ENCODE measurements at places on chromosomes 5 and 9. TPM values are rescaled to one million over a fixed set of nuclear protein-coding genes. Genes with fewer than 3 reads are reported as not detected.

DNA sequence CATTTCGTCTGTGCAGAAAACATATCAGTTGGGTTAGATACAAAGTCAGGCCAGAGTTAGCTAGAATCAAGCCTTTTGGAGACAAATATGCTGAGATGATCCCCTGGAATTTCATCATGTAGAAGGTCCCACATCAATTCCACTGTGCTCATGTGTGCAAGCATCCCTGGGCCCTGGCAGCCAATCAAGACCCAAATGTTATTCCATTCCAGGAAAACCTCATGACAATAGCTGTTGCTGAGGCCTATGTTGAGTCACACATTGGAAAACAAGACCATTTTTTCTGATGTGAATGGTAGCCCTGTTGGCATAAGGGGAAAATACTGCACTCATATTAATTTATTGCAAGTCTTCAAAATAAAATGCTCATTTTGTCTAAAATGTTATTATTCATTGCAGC lies 11.5 kb downstream of the SPOCK1 start:
- H3K27me3 ChIP-seq = no peaks in the 10 kb centered on the region
- no peak overlapping the region for H3K27ac ChIP-seq
- DNase-seq = no peak
- H3K4me3 ChIP-seq = no peak overlapping the region
- no peaks in the 10 kb centered on the region for H3K4me1 ChIP-seq

DNA sequence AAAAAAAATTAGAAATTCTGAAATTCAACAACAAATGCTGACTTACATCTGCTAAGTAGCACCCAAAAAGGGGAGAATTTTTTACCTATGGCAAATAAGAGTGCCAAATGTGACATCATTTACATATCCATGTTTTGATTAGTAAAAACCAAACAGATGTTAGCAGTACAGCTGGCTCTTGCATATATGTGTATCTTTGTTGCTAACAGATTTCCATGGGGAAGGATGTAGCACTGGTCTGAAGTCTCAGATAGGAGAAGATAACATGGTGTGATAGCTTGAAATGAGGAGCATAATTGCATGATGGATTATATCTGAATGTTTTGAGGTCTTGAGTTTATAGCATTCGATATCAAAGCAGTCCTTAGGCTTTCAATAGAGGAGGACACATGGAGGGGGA lies 17.5 kb downstream of the PIK3R1 start:
- peaks cover 27% of the 10 kb centered on the region for H3K4me1 ChIP-seq
- no peaks in the 10 kb centered on the region for H3K36me3 ChIP-seq
- no peaks in the 10 kb centered on the region for H3K27me3 ChIP-seq
- DNase-seq = no peak
- no peak overlapping the region for H3K4me3 ChIP-seq

DNA sequence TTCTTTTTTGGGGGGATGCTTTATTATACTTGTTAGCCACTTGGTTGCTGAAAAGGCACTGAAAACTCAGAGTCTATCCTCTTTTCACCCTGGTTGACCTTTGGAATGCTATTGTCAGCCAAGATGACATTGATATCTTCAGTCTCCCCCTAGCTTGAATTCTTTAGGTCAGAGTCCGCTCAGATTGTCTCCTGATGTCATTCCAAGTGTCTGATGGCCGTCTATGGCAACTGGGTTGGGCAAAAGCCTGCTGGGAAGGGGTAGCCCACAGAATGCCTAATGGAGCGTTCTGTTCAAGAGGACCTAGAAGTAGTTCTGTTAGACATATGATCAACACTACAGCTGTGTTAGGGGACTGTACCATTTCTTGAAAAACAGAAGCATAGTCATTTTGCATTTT lies 9.7 kb upstream of the MEF2C start:
- no peak overlapping the region for H3K27ac ChIP-seq
- no peak for DNase-seq
- no peaks in the 10 kb centered on the region for H3K4me1 ChIP-seq
- peaks cover 11% of the 10 kb centered on the region for H3K27me3 ChIP-seq

DNA sequence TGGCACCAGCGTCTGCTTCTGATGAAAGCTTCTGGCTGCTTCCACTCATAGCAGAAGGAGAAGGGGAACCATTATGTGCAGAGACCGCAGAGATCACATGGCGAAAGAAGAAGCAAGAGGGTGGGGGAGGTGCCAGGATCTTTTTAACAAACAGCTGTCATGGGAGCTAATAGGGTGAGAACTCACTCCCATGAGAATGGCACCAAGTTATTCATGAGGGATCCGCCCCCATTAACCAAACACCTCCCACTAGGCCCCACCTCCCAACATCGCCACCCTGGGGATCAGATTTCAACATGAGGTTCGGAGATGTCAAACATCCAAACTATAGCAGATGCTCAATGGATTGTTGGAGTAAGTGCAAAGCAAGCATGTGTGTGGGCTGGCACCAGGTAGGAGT lies 125.8 kb upstream of the SLIT3 start:
- no peak overlapping the region for H3K27ac ChIP-seq
- no peak overlapping the region for H3K4me3 ChIP-seq
- no peak for DNase-seq
- H3K36me3 ChIP-seq = no peaks in the 10 kb centered on the region

GRCh38 chr9:126397056-126397455 lies 70.4 kb downstream of the MVB12B start:
- no peak overlapping the region for H3K4me3 ChIP-seq
- H3K36me3 ChIP-seq = peaks cover 26% of the 10 kb centered on the region

GRCh38 chr9:127495884-127496555 lies 44.7 kb downstream of the LRSAM1 start:
- H3K36me3 ChIP-seq = peaks cover 3% of the 10 kb centered on the region
- no peak overlapping the region for H3K27ac ChIP-seq
- no peaks in the 10 kb centered on the region for H3K27me3 ChIP-seq

GRCh38 chr9:84669288-84670137 lies at the start of gene NTRK2:
Gene NTRK2, plus strand, starts transcription at chr9:84669729. Its CDS starts 1,020 bp downstream, at chr9:84670749.
- no peaks in the 10 kb centered on the region for H3K36me3 ChIP-seq
- no peak within 1 kb of the TSS for H3K27ac ChIP-seq
- peaks cover 19% of the 10 kb centered on the region for H3K27me3 ChIP-seq
- peaks cover 15% of the 10 kb centered on the region for H3K4me1 ChIP-seq
- peak within 1 kb of the TSS; percentile 7 for H3K4me3 ChIP-seq

- no peak overlapping the region for H3K4me3 ChIP-seq
- H3K27ac ChIP-seq = no peak overlapping the region
- no peak for DNase-seq
- no peaks in the 10 kb centered on the region for H3K27me3 ChIP-seq
- no peaks in the 10 kb centered on the region for H3K4me1 ChIP-seq
Measured at GRCh38 chr5:169988206-169988605, 7.9 kb upstream of the INSYN2B start.

DNA sequence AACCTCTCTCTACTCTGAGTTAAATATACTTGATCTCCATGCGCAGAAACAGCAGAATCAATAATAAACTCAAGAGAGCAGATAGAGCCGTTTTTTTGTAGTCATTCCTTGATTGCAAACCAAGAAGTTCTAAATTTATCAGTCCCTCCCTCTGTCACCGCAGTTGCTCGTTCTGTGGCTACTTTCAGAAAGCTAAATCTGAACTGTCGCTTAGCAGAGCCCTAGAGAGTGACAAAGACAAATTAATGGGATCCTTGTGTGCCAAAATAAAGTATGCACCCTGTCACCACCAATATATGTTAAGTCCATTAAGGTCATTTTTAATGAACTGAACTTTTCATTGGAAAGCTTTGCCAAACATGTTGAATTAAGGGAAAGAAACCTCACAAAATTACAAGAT lies 218.3 kb downstream of the ADAMTSL1 start:
- no peak overlapping the region for H3K4me3 ChIP-seq
- H3K36me3 ChIP-seq = no peaks in the 10 kb centered on the region
- no peaks in the 10 kb centered on the region for H3K4me1 ChIP-seq
- H3K27me3 ChIP-seq = no peaks in the 10 kb centered on the region
- no peak for DNase-seq

GRCh38 chr5:56813302-56813701 lies 2.0 kb upstream of the MAP3K1 start:
- no peaks in the 10 kb centered on the region for H3K36me3 ChIP-seq
- no peaks in the 10 kb centered on the region for H3K27me3 ChIP-seq
- no peak for DNase-seq
- peaks cover 4% of the 10 kb centered on the region for H3K4me1 ChIP-seq

- no peak for DNase-seq
- no peaks in the 10 kb centered on the region for H3K4me1 ChIP-seq
- no peak overlapping the region for H3K4me3 ChIP-seq
Measured at GRCh38 chr5:135120951-135121350, 86.9 kb upstream of the PITX1 start.

- no peak overlapping the region for H3K27ac ChIP-seq
- no peak for DNase-seq
- no peaks in the 10 kb centered on the region for H3K36me3 ChIP-seq
- peaks cover 10% of the 10 kb centered on the region for H3K27me3 ChIP-seq
- no peaks in the 10 kb centered on the region for H3K4me1 ChIP-seq
Measured at GRCh38 chr5:123028222-123028621, 8.3 kb downstream of the PPIC start.

DNA sequence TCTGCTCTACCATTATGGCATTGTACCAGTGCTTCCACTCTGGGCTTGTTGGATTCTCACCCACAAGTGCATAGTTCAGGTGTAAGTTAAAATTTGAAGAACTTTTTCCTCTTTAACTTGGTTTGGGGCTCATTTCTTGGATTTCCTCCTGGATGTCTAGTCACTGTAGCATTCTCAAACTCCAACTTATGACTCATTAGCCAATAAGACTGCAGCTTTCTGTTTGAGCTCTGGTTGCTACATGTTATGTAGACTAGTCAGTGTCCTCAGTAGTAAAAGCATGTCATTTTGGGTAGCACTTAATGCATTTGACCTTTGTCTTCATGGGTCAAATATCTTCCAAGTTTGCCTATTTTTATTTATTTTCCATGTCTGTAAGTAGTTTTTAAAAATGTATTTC lies 790.8 kb downstream of the BRINP1 start:
- no peaks in the 10 kb centered on the region for H3K36me3 ChIP-seq
- no peak overlapping the region for H3K4me3 ChIP-seq
- H3K27ac ChIP-seq = no peak overlapping the region

GRCh38 chr5:154397652-154398406 lies 48.0 kb upstream of the SAP30L start:
- no peak for DNase-seq
- H3K36me3 ChIP-seq = no peaks in the 10 kb centered on the region
- no peaks in the 10 kb centered on the region for H3K4me1 ChIP-seq
- H3K27me3 ChIP-seq = no peaks in the 10 kb centered on the region
- H3K4me3 ChIP-seq = no peak overlapping the region

DNA sequence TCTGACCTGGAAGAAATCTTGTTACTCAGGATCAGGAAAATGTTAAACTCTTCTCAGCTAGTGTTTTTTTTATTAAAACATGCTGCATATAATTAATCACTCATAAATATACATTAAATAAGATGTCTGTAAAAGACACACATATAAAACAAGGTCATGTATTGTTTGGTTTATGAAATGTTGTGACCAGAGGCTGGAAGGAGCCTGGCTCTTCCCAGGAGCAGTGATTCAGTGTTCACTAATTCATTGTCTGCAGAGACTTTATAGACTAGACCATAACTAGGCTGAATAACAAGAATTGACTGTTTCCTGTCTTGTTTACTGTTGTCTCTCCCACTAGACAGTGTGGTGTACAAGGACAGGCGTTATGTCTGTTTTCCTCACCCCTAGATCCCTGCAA lies 49.1 kb upstream of the ANKRD55 start:
- peaks cover 7% of the 10 kb centered on the region for H3K27me3 ChIP-seq
- DNase-seq = no peak

GRCh38 chr5:38557308-38557710 lies 863 bp upstream of the LIFR start:
- DNase-seq = no peak
- H3K36me3 ChIP-seq = no peaks in the 10 kb centered on the region
- H3K4me3 ChIP-seq = peak overlapping the region; percentile 46
- peaks cover 13% of the 10 kb centered on the region for H3K4me1 ChIP-seq
- peaks cover 20% of the 10 kb centered on the region for H3K27me3 ChIP-seq

GRCh38 chr5:84478603-84479002 lies 93.9 kb upstream of the EDIL3 start:
- H3K27me3 ChIP-seq = no peaks in the 10 kb centered on the region
- no peaks in the 10 kb centered on the region for H3K4me1 ChIP-seq
- H3K4me3 ChIP-seq = no peak overlapping the region
- DNase-seq = no peak
- H3K36me3 ChIP-seq = no peaks in the 10 kb centered on the region

- no peak for DNase-seq
- no peaks in the 10 kb centered on the region for H3K36me3 ChIP-seq
- H3K27me3 ChIP-seq = peaks cover 18% of the 10 kb centered on the region
- H3K27ac ChIP-seq = no peak within 1 kb of the TSS
Measured at GRCh38 chr5:120463991-120464626, at the start of gene PRR16. Gene PRR16, plus strand, starts transcription at chr5:120464300.

- no peaks in the 10 kb centered on the region for H3K4me1 ChIP-seq
- DNase-seq = no peak
- H3K27ac ChIP-seq = no peak overlapping the region
- H3K4me3 ChIP-seq = no peak overlapping the region
- no peaks in the 10 kb centered on the region for H3K36me3 ChIP-seq
- H3K27me3 ChIP-seq = no peaks in the 10 kb centered on the region
Measured at GRCh38 chr9:89670114-89670513, 65.3 kb downstream of the GADD45G start.

GRCh38 chr5:1671351-1671750 lies 128.3 kb downstream of the MRPL36 start:
- H3K4me1 ChIP-seq = peaks cover 12% of the 10 kb centered on the region
- peaks cover 61% of the 10 kb centered on the region for H3K27me3 ChIP-seq
- H3K4me3 ChIP-seq = no peak overlapping the region
- DNase-seq = no peak
- H3K27ac ChIP-seq = no peak overlapping the region
- H3K36me3 ChIP-seq = no peaks in the 10 kb centered on the region

DNA sequence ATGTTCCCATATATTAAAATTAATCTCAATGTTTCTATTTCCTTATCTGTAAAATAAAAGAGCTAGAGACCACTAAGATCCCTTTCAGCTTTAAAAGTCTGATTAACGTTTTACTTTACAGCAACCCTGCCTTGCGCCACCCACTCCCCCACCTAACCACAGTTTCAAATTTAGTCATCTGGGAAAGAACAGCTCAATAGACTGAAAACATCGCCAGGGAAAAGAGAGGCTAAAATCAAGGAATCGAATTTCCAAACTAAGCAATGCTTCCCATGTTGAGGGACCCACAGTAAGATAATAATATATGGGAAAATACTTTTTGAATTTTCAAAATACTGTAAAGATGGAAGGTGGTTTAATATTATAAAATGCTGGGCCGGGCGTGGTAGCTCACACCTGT lies 6.6 kb downstream of the SAXO1 start:
- no peaks in the 10 kb centered on the region for H3K27me3 ChIP-seq
- H3K4me3 ChIP-seq = no peak overlapping the region
- H3K27ac ChIP-seq = no peak overlapping the region
- no peaks in the 10 kb centered on the region for H3K36me3 ChIP-seq
- H3K4me1 ChIP-seq = no peaks in the 10 kb centered on the region

The BTNL9 gene
- total RNA-seq = 0.95 TPM

The PRLR gene
- not detected for total RNA-seq

The SPATA31C1 gene
- total RNA-seq = not detected

The C9orf43 gene
- total RNA-seq = 0.28 TPM

The TRIM23 gene
- 20.7 TPM for total RNA-seq

The NEUROG1 gene
- not detected for total RNA-seq

The OR1L1 gene
- total RNA-seq = not detected

The RAPGEF1 gene
- total RNA-seq = 97.9 TPM

The HTR1A gene
- total RNA-seq = not detected

The NFIL3 gene
- 3.7 TPM for total RNA-seq

The RGMB gene
- 16.8 TPM for total RNA-seq
